SK-MEL-5 (cell line): ENCODE measurements at places on chromosomes 2 and 18.

GRCh38 chr2:224584111-224584784 is 915 bp downstream of the CUL3 start:
- DNase-seq: peak; percentile 21

- DNase-seq: no peak
These were observed 41.4 kb downstream of the CHST9 start for GRCh38 chr18:27143580-27144287.

DNA sequence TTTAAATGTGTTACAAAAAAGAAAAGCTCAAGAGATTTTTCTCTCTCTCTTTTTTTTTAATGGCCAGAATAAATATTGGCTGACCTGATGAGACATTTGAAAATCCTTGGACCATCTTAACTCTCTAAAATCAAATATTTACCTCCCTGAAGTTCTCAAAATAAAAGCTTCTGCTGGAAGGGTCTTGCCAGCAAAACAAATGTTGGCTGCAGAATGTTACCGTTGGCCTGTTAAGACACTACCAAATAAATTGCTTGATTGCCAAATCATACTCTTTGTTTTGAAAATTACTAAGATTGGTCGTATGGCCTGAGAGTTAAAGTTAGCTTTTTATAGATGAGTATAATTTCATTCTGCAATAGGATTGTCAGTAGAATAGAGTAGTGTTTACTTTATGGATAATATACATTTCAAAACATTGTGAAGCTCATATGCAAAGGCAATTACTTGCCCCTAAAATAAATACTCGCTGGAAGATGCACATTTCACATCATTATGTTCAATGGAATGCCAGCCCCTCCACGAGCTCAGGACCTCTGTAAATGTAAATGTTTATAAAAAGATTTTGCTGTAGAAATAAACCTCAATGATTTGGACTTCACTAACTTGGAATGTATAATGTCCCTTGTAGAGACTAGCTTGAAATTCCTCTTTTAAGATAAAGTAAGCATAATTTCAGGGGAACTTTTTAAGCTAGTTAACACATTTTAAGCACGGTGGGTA is 193.4 kb downstream of the SOX11 start:
- no peak for DNase-seq

DNA sequence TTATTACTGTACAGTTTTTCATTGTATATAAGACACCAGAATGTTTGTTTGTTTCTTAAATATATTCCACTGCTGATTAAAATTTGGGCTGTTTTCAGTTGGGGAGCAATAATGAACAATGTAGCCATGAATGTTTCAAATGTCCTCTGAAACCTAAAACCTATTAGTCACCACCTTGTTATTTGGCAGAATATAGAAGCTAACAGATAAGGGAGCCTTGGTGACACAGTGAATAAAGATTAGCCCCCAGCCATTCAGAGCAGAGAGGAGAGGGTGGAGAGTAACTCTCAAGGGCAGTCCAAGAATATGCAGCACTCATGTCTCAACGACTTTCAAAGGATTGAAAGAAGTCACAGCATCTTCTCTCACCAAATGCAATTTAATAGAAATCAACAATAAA is 43.1 kb upstream of the ATP8B1 start:
- peak; percentile 62 for DNase-seq

GRCh38 chr2:102141011-102141943 is 1.3 kb upstream of the IL1R1 start:
- no peak for DNase-seq

- no peak for DNase-seq
These were observed 142.6 kb upstream of the SERPINE2 start for GRCh38 chr2:224181534-224182155.

DNA sequence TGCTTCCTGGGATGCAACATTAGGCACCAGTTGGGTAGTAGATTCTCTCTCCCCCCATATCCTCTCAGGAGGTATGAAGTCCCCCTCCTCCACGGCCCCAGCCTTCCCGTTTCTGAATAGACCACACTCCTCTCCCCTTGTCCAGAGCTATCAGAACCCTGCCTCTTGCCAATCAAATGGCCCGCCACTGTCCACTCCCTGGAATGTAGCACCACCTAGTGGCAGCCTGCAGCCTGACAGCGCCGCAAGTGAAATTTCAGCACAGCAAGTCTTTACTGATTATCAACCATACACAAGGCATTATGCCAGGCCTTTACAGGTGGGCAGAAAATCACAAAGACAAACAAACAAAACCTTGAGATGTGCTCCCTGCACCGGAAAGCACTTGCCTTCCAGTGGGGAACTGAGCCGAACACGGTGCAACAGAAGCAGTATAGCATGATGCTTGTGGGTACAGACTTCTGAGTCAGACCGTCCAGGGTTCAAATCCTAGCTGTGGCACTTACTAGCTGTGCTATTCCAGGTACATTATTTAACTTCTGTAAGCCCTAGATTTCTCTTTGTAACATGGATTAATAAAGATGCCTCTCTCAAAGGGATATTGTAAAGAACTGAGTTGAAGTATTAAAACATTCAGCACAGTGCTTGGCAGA is 174.0 kb downstream of the SMAD2 start:
- peak; percentile 66 for DNase-seq

GRCh38 chr2:241011751-241012510 is 13.5 kb downstream of the SNED1 start:
- no peak for DNase-seq

GRCh38 chr18:64365106-64365505 is 216.2 kb upstream of the LINC00305 start:
- no peak for DNase-seq

GRCh38 chr2:41886757-41887156 is 161.1 kb upstream of the PKDCC start:
- DNase-seq: no peak

GRCh38 chr2:236086971-236087465 is 81.2 kb downstream of the GBX2 start:
- DNase-seq: no peak

DNA sequence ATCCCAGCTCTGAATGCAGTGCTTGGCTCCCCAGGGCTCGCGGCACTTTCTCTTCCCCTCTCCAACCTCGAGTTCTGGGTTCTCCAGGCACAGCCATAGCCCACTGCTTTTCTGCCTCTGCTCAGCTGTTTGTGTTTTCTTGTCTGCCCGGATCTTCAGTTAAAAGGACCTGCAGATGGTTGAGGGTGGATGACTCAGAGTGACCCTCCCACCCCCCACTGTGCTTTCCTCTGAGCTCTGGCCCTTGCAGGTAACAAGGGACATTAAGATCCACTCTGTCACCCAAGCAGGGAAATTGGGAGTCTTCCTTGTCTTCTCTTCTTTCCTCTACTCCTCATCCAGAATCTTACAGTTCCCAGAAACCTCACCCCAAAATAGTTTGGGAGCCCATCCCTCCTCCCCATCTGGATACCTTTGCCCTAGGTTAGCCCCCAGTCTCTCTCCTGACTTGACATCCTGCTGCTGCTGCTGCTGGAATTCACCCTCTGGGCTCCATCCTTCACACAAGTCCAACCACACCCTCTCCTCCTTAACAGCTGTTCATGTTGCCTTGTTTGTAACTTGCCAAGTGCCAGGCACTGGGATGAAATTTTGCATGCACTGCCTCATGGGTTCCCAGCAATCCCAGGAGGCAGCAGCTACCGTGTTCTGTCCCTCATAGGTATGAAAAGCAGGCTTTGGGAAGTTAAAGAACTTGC is 157.9 kb upstream of the TTC39C start:
- DNase-seq: no peak

DNA sequence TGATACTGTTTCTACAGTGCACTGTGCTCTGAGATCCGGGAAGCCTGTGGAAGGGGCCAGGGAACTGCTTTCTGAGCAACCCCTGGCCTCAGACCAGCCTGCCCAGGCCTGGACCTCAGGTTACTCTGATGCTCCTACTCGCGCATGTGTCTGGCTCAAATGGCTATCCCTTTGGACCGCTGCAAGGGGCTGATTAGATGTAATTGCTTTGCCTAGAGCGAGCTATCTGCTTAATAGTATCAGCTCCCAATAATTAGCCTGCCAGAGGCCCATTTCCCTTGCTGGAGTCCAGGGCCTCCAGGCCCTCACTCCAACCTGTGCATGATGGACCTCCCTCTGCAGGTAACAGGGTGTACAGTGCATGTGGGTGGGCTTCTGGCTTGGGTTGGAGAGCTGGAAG is 7.2 kb upstream of the KCNK3 start:
- no peak for DNase-seq

DNA sequence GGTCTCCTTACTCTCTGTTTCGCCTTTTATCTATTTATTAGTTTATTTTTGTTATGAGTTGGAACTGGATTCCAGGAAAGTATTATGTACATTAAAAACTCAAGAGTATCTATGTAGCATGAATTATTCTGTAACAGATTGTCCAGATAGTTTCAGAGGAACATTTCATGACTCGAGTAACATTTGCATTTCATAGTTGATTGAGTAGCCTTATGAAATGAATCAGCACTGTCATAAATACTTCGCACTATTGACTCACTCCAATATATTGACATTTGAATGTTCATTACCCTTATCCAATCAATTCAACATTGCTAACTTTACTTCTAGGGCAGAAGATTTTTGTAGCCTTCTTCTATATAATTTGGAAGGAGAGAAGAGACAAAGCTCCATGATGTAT is 11.3 kb upstream of the VRK2 start:
- DNase-seq: no peak

GRCh38 chr2:141423124-141423523 is 707.7 kb downstream of the LRP1B start:
- DNase-seq: no peak

DNA sequence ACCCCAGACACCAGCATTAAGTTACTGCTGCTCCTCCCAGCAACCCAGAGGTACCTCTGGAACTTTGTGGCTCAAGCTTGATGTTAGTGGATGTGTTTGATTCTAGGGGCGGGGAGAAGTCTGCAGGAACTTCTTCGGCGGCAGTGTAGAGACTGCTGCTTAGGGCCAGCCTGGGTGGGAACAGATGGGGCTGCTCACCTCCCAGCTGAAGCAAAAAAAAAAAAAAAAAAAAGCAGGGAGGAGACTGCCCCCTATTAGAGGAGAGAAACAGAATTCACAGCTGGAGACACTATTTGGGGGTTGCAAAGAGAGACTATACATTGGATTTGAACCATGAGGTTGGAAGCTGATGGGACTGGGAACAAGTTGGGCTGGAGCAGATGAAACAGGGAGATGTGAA is 28.6 kb upstream of the FAM136A start:
- no peak for DNase-seq
